Substantia nigra (tissue), 51 donors: ENCODE measurements at places on chromosomes 12 and 14.

- DNase-seq, result no peak
Measured at GRCh38 chr14:86826661-86827060, 1166.3 kb downstream of the GALC start.

GRCh38 chr12:48925304-48926011, at the start of gene FKBP11:
Gene FKBP11, minus strand, starts transcription at chr12:48925492. Its CDS starts 64 bp downstream, at chr12:48925428.
- DNase-seq, result no peak

DNA sequence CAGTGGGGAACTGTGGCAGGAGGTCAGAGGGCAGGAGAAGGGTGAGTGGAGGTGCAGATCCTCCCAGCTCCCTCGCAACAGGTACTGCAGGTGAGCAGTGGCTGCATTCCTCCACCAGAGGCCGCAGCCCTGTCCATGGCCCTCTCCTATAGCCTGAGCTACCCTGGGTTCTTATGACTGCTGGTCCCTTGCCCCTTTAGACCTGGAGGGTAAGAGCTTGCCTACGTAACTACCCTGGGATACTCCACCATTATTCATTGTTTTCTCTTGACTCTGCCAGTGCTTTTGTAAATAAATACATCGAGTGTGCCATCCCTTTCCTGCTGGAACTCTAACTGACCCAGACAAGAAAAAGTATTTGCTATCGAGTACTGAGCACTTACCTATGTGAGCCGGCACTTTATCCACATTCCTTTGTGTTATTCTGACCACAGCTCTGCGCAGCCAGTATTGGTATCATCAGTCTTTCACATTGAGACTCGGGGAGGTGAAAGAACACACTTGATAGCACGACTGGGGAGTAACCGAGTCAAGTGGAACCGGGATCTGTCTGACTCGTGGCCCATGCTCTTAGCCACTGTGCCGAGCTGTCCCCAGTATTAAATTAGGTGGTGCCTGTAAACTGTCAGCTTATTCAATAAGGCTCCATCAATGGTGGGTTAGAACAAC, 38.5 kb downstream of the LTBP2 start:
- DNase-seq, result no peak

GRCh38 chr14:92459030-92459949, 54.3 kb upstream of the RIN3 start:
- no peak for DNase-seq

DNA sequence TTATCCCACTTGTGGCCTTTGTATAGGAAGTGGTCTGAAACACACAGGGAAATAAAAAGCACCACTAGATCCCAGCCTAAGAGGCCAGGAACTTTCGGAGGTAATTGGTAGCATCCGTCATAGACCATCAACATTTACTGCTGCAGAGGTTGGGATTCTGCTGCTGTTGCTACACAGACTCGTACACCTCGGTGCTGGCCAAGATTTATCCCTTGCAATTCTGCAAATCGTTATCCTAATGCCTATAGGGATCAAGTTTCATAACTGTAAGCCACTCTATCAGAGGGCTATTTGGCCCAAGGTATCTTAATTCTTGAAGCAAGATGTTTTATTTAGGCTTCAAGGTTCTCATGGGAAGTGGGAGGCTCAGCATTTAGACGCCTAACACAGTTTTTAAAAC, 913.6 kb downstream of the GALC start:
- no peak for DNase-seq

DNA sequence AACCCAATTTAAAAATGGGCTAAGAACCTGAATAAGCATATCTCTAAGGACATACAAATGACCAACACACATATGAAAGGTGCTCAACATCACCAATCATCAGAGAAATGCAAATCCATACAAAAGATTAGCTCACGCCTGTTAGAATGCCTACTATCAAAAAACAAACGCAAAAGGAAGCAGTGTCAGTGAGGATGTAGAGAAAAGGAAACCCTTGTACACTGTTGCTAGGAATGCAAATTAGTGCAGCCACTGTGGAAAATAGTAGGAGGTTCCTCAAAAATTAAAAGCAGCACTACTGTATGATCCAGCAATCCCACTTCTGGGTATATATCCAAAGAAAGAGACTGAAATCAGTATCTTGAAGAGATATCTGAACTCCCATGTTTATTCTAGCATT, 133.0 kb downstream of the CPNE8 start:
- no peak for DNase-seq

- no peak for DNase-seq
Measured at GRCh38 chr14:99576304-99576703, 27.7 kb downstream of the CCDC85C start.

- DNase-seq, result no peak
Measured at GRCh38 chr12:68447797-68448260, 115.7 kb upstream of the MDM1 start.

DNA sequence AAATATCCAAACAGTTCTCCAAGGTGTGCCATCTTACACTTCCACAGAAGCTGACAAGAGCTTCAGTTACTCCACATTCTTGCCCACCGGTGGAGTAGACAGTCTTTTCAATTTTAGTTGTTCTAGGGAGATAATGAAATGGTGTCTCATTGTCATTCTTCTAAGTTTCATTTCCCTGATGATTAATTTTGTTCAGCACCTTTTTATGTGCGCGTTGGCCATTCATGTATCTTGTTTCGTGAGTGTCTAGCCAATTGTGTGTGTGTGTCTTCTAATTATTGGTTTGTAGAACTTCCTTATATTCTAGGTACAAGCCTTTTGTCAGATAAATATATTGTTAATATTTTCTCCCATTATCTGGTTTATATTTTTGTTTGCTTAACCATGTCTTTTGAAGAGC, 63.1 kb downstream of the GLT1D1 start:
- no peak for DNase-seq

DNA sequence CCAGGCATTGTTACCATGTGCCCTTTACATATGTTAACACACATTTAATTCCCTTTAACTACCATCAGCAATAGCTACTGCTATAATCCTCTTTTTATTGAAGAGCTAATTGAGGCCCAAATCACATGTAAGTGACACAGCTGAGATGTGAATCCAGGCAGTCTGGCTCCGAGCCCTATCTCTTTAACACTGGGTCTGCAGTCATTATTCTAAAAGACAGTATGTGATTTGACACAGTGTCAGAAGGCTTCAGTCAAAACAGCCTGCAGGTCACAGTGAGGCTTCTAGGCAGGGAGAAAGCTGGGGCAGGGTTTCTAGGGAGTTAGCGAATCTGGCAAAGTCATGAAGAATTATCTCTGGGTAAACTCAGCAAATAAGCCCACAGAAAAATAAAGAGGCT, 148.2 kb downstream of the KIF21A start:
- DNase-seq, result no peak

DNA sequence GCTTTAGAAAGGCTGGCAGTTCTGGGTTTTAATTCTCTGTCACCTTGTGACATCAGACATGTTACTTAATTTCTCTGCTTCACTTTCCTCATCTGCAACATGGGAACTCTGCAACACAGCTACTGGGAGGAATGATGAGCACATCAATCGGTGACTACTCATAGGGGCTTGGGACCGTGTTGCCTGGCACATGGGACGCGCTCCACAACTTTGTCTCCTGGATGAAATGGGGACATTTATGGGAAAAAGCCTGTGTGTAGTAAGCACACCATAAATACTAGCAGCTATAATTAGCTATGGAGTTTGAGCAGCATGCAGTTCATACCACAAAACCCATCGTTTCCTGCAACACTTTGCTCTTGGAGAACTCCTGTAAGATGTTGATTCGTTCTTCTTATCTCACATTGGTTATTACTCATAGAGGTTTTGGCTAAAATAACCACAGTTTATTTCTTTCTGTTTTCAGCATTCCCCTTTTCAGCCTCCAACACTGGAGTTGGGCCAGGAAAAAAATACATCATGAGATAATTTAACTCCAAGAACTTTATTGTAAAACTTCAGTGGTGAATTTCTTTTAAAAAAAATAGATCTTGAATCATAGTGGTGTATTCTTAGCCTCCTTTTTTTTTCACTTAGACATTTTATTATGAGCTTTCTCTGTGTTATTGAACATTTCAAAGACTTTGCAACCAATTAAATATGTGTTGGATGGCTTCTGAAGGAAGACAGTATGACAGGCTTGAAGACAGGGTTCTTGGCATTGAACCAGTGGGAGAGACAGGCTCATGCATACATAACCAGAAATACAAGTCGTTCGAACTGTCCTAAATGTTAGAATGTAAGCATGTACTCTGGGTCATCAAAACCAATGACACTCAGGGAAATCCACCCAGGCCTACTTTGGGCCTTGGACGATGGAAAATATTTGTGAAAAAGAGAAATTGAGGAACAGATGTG, 72.7 kb downstream of the RIN3 start:
- DNase-seq, result no peak

- no peak for DNase-seq
Measured at GRCh38 chr14:57960946-57961785, 95.3 kb upstream of the SLC35F4 start.

DNA sequence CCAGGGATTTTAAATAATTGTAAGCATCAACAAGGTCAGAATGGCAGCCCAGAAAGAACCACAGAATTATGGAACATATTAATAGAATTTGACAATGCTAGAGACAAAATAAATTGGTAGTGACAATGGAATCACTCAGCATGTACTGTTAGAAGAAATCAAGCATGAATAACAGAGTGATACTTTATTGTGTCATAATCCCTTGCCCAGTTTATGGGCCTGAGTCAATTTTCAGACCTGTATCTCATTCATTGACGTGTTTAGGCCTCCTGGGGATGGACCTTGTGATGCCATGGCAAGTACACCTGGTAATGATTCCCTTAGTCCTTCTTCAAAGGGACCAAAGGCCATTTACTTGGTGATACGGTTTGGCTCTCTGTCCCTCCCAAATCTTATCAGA, 12.8 kb upstream of the CCDC91 start:
- no peak for DNase-seq

- DNase-seq, result no peak
Measured at GRCh38 chr12:67116134-67116533, 153.0 kb upstream of the CAND1 start.

DNA sequence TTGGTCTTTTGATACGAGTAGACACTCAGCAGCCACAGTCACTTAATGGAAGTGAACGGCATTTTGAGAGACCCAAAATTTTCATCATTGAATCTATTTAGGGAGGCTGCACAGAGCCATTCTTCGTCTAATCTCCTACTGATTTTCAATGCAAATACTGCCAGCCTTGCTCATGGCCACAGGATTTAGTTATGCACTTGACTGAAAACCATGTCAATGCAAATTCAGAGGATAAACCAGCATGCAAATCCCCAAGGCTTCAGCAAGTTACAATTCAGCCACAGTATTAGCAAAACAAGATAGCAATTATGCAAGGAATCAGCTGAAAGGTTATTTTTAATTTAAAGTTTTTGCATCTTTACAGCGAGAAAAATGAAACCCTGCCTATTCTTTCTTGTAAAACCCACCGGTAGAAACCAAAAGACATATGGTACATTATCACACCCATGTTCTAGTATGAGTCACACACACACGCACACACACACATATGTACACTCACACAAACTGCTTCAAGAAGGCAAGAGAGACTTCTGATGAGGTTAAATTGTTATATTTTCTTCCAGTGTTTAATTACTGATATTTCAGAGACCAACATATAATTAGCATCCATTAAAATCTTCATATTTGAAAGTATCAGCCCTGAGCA, 985.3 kb upstream of the FLRT2 start:
- DNase-seq, result no peak

DNA sequence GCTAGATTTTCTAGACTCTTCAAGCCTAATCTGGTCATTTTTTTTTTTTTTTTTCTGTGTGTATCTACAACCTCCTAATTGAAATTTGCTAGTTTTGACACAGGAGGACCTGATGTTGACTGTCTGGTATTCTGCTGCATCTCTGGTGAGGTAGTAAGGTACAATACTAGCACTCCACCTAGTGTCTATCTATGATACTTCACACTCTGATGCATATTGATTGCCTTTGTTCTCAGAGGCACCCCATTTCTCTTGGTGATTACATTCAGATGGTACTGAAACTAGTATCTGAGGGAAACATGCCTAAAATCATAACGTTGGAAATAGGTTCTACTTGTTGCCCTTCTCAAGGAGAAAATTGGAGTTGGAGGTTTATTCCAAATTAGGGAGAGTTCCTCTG, 930.5 kb upstream of the NOVA1 start:
- no peak for DNase-seq

GRCh38 chr12:100859063-100859627, 64.6 kb downstream of the ANO4 start:
- no peak for DNase-seq

- DNase-seq, result no peak
Measured at GRCh38 chr12:77592836-77593235, 237.9 kb upstream of the NAV3 start.

DNA sequence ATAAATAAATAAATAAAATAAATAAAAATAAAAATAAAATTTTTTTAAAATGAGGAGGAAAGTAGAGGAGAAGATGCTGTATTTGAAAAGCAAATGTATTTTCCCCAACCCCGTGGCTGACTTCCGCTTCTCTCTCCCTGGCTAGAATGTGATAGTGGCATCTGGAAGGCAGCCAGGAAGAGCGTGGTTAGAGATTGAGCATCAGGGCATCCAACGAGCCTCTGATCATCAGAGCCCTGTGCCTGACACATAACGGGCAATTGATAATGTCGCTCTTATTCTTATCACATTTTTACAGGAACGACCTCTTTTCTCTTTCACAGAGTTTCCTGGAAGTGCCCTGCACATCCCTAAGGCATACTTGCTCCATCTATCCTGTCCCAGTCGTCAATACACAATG, 496.9 kb upstream of the TMEM132C start:
- no peak for DNase-seq

DNA sequence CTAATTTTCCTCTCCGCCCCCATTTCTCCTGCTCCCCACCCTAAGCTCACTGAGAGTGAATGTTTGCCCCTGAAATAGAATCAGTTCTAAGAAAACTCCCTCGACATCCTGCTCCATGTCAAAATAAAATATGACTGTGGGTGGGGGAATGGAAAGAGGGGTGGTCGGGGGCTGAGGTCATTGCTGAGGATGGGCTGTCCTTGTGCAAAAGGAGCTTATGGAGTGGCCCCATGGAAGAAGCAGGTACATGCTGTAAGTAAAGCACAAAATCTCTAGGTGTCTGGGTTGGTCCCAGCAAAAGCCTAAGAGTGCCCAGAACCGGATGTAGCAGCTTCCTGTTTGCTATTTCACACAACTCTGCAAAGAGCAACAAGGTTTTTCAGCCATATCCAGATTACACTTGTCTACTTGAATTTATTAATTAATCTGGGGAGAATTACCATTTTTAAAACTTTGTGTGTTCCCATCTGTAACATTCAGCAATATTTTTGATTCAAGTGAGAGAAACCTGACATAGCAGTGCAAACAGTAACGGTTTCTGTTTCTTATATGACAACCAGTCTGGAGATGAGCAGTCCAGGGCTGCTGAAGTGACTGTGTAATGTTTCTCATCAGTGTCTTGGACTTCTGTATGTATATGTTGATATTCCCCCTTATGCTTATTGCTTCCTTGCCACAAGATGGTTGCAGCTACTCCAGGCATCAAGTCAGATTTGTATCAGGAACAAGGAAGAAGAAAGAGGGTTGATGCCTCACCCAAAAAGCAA, 40.4 kb upstream of the GZMB start:
- no peak for DNase-seq
